ENCODE measurements at places on chromosomes 5 and 9.

DNA sequence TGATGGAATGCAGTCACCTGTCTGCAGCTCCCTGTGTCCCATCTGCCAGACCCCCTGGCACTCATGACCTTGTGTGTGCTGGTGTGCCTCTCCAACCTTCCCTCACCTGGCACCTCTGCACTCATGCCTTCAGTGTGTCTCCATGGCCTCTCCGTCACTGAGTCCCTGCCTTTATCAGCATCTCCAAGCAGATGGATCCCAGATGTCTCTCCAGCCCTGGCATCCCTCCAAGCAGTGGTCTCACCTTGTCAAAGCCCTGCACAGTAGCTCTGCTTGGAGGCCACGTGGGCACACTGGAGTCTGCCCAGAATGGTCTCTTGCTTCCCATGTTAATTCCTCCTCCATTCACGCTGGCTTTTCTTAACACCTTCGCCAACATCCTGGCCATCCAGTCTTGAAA is 84.8 kb downstream of the DAP start:
- no peak for DNase-seq

GRCh38 chr9:121295662-121296191 is 27.8 kb downstream of the GSN start:
- DNase-seq = no peak

GRCh38 chr5:121987052-121987684 is 25.4 kb downstream of the SRFBP1 start:
- DNase-seq = no peak

DNA sequence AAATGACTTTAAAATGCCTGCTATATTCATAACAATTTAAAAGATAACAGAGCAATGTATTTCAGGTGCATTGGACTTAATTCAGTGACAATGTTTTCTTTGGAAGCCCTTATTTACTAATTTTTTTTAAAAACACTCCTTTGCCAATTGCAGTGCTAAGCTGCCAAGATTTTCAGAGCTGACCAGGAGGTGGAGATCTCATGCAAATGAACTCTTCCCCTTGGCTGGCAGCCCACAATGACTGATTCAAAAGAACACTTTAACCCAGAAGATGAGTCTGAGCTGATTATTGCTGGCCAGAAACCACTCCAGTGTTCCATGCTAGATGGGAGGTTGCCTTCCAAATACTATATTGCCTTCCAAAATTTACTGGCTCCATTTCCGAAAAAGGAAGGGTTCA is 128.3 kb upstream of the CCNH start:
- DNase-seq = peak; percentile 28

GRCh38 chr9:93237540-93237939 is 53.6 kb downstream of the WNK2 start:
- DNase-seq = no peak

DNA sequence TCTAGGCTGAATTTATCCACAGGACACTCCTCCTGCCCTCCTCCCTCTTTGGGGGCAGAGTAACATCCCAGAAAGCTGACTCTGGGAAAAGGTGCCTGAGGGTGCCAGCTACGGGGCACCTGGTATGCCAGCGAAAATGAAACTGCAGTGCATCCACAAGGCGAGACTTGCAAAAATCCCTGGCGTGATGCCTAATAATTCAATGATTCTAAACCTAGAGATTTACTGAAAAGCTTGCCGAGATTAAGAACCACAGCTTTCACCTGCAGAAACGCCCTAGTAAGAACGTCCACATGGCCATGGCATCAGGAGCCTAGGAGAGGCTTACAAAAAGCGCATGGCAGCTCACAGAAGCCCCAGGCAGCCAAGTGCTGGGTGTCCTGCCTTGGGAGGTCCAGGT is 20.9 kb downstream of the CCNJL start:
- DNase-seq = no peak

GRCh38 chr5:113153512-113154097 is 177.0 kb downstream of the DCP2 start:
- no peak for DNase-seq

- DNase-seq = no peak
These were observed 235.0 kb downstream of the GOLPH3 start for GRCh38 chr5:31939151-31939550.

DNA sequence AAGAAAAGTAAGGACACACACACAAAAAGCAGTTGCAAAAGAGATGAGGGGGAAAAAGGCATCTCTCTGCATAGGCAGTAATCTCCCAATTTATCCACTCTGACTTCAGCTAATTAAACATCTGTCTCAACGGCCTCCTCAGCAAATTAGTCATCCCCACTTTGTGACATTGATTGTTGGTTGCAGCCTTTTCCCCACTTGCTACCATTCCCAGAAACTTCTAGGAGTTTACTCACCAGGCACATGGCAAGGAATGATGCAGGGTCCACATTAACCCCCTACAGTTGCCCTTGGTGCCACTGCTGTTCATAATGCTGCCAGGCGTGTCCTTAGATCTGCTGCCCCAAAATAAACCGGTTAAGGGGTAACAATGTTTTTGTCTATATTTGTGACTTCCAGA is 174.6 kb downstream of the MAPKAP1 start:
- DNase-seq = no peak

DNA sequence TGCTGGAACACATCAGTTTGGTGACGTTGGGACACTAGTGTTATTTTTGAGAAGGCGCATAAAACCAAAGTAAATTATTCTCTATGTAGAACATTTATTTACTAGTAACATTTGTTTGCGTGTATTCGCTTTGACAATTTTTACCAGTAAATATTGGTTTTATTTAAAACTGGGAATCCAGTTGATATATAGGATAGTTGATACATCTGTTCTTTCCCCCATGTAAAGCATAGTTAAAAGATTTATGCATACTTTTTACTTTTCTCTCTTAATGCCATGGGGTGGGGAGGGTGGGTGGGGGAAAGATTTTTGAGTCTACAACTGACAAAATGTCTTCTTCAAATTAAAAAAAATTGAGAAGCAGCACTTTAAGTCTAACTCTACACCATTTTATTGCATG is at the start of gene IGIP:
Gene IGIP (plus strand): TSS at position 301 of the 400 bp plus-strand sequence. CDS start 2,540 bp downstream, outside the sequence.
- DNase-seq = no peak

GRCh38 chr5:62956597-62956996 is 378.0 kb downstream of the LRRC70 start:
- no peak for DNase-seq

DNA sequence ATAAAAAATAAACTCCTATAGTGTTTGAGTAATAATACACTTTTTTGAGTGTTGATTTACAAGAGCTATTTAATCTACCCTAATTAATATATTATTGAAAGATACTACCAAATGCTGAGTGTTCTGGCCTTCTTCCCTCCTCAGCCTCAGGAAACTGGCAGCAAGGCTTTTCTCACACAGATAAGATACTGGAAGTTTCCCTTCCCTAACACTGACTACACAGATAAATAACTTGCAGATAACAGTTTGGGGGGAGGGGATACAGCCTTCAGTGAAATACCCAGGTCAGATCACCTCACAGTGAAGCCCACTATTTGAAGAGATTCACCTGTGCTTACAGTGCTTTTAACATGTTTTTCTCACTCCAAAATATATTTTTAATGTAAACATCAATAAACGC is 1.6 kb upstream of the NIPSNAP3A start:
- no peak for DNase-seq

DNA sequence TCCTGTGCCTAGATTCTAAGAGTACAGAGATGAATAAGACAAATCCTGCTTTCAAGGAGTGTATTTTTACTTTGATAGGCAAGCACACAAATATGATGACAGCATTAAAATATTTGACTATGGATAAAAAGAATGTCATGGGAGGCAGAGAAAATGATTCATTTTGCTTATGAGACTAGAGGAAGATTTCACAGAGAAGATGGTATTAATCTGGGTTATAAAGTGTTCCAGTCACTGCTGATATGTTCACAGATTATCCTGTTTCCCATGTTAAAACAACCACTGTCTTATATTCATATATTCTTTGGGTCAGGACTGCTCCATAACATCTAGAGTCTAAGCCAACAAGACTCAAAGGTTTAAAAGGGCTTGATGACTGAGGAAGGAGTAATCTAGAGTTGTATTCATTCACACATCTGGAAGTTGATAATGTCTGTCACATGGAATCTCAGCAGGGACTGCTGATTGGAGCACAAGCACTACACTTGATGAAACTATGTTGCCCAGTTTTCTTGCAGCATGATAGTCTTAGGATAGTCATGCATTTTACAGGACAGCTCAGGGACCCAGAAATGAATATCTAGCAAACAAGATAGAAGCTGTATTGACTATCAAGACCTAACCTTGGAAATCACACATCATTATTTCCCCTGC is 79.3 kb downstream of the STARD4 start:
- no peak for DNase-seq
